ENCODE measurements at places on chromosomes 6 and 20.

DNA sequence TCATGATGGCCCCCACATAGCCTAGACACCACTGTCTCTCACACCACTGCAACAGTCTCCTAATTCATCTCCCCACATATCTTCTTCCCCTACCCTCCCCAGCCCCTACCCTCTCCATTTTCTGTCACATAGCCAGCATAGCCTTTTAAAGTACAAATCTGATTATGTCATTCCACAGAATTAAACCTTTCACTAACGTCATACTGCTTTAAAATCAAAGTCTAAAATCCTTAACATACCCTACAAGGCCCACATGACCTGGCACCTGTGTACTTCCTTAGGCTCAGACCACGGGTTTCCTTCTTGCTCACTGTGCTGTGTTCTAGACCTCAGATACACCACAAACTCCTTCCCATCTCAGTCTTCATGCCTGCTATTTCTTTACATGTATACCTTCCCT lies 5.9 kb downstream of the OSTM1 start:
- DNase-seq, result no peak

- no peak for DNase-seq
Observed at GRCh38 chr6:98384801-98385200, 449.6 kb upstream of the POU3F2 start.

GRCh38 chr6:82330171-82330804 lies 33.3 kb upstream of the TPBG start:
- DNase-seq, result no peak

- no peak for DNase-seq
Observed at GRCh38 chr6:15995493-15995892, 133.4 kb upstream of the MYLIP start.

DNA sequence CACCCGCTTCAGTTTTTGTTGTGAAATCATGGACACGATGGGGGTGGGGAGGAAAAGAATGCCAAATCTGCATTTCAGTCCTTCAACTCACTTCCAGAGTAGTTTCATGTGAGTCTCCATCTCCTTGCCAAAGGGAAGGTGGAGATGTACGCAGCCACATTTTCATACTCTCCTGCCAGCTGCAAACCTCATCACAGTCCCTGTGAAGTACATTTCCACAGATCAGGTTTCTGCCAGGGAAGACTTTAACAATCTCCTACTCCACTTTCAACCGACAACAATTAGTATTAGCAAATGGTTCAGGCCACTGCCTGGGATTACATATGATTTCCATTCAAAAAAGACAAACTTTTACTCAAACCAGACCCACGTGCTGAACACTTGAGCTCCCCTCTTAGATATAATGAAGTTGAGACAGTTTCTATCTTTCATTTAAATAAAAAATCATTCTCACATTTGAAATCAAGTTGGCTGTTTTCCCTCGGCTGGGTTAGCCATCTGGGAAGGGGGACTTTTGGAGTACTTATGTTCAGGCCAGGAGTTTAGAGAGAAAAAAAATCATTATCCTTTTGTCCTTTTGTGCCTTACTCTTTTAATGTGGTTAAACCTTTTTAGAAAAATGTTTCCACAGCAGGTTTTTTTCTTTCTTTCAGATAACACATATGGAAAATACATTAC lies 51.0 kb upstream of the CEP162 start:
- no peak for DNase-seq

Measured in stimulated activated CD4-positive, alpha-beta T cell treated with anti-CD3 and anti-CD28 coated beads, TNF-alpha, amount 100 ng/mL, for 1 hour (primary cell).